ENCODE measurements at places on chromosomes 4 and X. TPM values are rescaled to one million over a fixed set of nuclear protein-coding genes. Genes with fewer than 3 reads are reported as not detected.

MRFAP1 gene
- 242 TPM for total RNA-seq

DNA sequence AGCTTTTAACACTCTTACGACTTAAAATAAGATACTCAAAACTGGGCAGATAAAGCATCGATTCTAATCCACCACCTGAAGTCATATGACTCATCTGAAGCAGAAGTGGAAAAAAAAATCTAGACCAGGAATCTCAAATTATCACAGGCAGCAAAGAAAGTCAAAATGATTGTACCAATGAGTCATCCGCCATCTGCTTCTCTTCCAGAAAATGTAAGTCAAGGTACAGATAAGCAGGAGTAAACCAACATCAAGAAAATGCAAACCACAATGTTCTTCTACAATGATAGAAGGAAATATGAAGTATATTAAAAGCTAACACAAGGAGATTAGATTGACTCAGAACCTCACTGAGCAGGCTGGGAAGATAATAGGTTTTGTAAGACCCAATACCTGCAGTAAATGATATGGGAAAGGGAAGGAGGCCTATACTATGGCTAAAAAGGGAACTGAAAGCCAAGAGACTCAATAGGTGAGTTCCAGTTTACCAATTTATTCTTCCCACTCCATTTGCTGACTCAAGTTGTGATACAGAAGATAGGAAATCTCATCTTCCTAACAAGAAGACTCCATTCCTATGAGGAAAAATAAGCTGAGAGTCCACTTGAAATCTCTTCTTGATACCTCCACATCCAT is 88.4 kb upstream of the TET2 start:
- no peaks in the 10 kb centered on the region for H3K4me1 ChIP-seq
- H3K4me3 ChIP-seq = no peak overlapping the region
- H3K36me3 ChIP-seq = no peaks in the 10 kb centered on the region
- H3K27ac ChIP-seq = no peak overlapping the region
- no peak for DNase-seq

DNA sequence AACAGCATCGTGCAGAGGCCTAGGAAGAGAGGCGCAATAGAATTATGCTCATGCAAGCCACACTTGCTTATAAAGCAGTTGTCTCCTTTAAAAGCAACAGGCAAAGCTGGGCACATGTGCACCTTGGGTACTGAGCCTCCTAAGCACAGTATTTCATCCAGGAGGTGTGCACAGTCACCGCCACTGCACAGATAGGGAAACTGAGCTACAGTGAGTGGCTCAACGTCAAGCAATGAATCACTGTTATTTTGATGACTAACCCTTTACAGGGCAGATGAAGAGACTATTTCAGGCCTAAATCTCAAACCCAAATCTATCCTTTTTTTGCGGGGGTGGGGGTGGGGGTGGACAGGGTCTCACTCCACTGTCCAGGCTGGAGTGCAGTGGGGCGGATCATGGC is 42.3 kb downstream of the BCOR start:
- no peaks in the 10 kb centered on the region for H3K36me3 ChIP-seq
- H3K4me3 ChIP-seq = no peak overlapping the region
- no peak for DNase-seq

- H3K36me3 ChIP-seq = peaks cover 37% of the 10 kb centered on the region
- peak overlapping the region; percentile 74 for H3K4me3 ChIP-seq
- H3K4me1 ChIP-seq = no peaks in the 10 kb centered on the region
- no peaks in the 10 kb centered on the region for H3K27me3 ChIP-seq
- peak; percentile 79 for DNase-seq
- peak overlapping the region; percentile 97 for H3K27ac ChIP-seq
These were observed 519 bp downstream of the SLC25A4 start for GRCh38 chr4:185143601-185143969.

Data from heart left ventricle (tissue), 16 donors.